AML-193 (cell line): ENCODE measurements at places on chromosomes 5 and 9.

DNA sequence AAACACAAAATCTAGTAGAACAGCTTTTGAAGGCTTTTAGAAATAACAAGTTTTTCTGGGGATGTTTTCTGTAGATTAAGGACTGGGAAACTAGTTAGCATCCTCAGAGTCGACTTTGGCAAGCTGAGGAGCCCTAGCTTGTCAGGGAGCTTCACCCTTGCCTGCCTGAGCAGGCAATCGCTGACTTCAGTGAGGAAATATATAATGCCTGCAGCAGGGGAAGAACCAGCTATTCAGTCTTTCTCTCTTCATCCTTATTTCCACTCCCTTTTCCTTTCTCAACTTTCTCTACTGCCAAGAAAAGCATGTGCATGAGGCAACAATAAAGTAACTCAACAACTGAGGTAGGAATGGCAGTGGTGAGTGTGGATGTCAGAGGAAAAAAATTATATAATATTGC, 54.7 kb downstream of the PLK2 start:
- no peak for DNase-seq

DNA sequence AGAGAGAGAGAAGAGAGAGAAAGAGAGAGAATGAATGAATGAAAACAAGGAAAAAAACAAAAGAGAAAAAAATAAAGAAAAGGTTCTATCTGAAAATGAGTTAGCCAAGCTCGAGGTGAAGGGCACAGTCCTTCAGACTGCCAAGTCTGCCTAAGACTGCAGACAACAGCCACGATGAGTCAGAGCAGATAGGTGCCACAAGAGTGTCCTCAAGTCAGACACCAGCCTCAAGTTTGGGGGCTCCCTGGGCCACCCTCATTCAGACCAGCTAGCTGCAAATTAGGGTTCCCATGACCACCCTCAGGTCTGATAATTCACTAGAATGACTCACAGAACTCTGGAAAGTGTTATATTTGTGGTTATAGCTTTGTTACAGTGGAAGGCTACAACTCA, 13.9 kb upstream of the HABP4 start:
- DNase-seq, result no peak

DNA sequence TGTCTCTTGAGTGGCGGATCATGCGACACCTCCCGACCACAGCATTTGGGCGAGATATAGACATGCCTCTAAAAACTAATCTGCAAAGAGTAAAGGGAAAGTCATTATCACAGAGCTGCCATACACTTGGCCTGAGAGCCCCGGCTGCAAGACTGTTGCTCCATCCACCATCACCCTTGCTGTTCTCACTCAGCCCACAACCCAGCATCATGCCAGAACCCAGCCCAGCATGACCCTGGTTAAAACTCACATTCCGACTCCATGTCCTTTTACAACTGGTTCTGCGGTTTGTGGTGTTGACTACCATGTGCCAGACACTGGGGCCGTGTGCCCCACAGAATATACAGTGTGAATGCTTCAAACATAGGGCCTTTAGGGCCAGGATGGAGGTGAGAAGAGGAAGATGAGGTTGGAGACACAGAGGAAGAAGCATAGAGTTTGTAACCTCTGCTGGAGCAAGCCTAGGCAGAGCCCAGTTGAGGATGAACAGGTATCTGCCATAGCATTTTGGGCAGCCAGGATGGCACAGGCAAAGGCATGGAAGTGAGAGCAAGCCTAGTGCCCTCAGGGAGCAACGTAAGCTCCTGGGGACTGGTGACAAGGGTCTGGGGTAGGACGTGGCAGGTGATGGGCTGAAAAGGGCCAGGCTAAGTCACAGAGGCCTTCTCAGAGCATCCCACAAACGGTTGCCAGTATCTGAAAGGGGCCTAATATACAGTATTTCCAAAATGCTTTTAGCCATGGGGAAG, 37.5 kb upstream of the SMU1 start:
- no peak for DNase-seq

DNA sequence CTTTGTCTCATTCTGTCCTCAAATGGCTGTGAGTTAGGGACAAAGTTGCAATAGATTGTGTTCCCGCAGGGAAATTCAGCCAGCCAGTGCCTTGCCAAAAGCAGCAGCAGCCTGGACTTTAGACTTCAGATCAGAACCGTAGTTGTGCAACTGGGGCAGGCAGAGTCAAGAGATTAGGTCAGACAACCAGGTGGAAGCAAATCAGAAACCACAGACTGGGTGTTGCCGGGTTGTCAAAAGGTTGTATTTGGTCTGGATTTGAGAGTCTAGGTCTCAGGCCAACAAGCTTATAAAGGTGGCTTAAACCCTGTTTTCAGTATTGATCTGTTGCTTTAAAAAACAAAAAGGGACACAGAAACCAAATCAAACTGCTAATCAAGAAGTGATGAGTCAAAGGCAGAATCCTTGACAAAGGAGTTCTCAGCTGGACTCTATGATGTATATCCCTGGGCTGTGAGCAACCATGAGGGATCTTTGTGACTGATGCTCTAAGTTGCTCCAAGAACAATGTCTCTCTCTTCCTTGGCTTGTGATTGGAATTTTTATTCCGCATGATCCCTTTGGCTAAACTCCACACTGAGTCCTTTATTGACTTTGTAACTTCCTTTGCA, 20.9 kb downstream of the RFK start:
- DNase-seq, result no peak
